ENCODE measurements at places on chromosomes 12 and 14. TPM values are rescaled to one million over a fixed set of nuclear protein-coding genes. Genes with fewer than 3 reads are reported as not detected.
A peak's percentile ranks its signal among the peaks of the same experiment; 100 is the strongest.

DNA sequence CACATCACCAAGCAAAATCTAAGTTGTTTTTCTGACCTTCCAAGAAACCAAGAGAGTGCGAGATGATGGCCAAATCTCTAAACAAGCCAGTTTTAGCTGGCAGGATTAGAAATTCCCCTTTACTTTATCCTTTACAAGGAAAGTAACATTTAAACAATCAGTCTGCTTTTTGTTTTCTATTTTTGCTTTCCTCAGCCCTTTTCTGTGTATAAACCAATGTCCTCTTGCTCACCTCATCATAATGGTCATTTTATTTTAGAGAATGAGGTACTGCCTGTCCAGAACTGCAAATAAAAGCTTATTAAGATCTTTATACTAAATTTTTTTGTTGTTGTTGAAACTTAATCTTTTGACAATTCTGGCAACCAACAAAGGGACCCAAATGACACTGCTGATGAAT, 442.4 kb upstream of the GARIN6 start:
- DNase-seq: no peak

GRCh38 chr14:77914073-77914721, 114.3 kb downstream of the ADCK1 start:
- DNase-seq: no peak

DNA sequence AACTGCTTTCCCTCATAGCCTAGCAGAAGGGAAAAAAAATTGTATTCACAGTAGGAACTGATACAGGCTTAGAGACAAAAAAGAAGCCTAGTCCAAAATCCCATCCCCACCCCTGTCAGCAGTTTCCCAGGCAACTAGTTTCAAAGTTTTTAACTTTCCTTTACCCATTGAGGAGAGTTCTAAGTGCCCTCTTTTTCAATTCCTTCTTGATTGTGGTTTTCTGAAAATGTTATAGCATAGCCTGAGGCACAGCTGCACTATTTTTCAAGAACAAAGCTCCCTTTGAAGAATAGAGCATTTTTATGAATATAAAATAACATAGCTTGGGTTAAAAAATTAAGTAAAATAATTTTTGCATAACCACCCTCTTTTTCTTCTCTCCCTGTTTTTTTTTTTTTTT, 81.6 kb downstream of the IPO8 start:
- no peak for DNase-seq

- DNase-seq: no peak
These were observed 13.8 kb downstream of the CLBA1 start for GRCh38 chr14:104999361-104999760.

- DNase-seq: peak; percentile 70
These were observed 42.4 kb downstream of the CKAP4 start for GRCh38 chr12:106205208-106206069.

DNA sequence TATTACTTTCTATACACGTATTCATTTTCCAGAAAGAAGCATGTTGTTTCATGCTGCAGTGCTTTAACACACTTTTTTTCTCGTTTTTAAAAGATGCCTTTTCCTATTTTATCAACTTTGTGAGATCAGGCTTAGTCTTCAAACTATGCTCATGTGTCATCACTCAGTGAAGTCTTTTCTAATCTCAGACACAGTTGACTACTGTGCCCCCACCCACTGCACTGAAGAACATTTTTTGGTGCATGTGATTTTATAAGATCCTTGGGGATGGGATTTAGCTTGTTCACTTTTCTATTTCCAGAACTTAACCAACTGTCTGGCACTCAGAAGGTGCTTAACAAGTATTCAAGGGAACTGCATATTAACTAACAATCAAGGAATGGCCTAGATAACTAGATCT, 85.5 kb downstream of the CDK17 start:
- no peak for DNase-seq

- no peak for DNase-seq
These were observed 355.5 kb downstream of the CACNA1C start for GRCh38 chr12:2408262-2408661.

- no peak for DNase-seq
These were observed 72.9 kb downstream of the RBM19 start for GRCh38 chr12:113893221-113893620.

GRCh38 chr12:58252914-58253313, 311.5 kb downstream of the ATP23 start:
- no peak for DNase-seq

- no peak for DNase-seq
These were observed 274.1 kb downstream of the ADAMTS20 start for GRCh38 chr12:43277651-43278540.

- DNase-seq: no peak
These were observed 755 bp downstream of the SETD1B start for GRCh38 chr12:121804417-121805111.

GRCh38 chr12:78002878-78003277, 172.2 kb downstream of the NAV3 start:
- DNase-seq: no peak

- DNase-seq: no peak
These were observed 266.9 kb downstream of the CCDC91 start for GRCh38 chr12:28456934-28457710.

DNA sequence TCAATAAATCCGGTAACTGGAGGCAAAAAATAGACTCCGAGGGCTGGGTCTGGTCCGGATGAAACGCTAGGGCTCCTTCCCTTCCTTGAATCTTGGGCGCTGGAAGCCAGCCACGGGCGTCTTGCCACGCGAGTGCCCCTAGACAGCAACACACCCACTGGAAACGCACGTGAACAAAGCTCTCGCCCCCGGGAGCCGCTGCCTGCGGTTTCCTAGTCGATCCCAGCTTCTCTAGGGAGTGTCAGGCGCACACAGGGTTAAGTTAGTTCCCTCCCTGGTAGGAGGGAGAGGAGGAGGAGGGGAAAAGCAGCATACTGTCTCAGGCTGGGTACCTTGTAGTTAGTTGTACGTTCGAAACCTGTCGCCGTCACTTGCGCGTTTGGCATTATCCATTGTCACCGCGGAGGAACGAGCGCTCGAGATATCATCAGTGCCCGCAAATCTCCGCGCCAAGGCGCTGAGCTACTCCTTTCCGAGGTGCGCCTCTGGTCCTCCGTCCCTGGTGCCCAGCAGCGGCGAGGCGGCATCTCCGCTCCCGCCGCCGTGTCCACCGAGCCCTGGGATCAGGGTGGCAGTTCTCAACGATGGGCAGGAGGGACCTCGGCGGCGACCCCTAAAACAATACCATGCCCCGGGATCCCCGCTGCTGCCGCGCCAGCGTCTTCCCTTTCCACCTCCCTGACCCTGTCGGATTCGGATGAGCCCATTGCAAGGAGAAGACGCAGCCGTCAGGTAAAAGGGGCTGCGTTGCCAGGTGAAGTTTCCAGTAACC, at the start of gene FLRT2:
TSS of gene FLRT2 (plus strand) at position 342 of the 772 bp plus-strand sequence. CDS start 91,371 bp downstream, outside the sequence.
- peak; percentile 42 for DNase-seq

- no peak for DNase-seq
These were observed 10.0 kb downstream of the EMP1 start for GRCh38 chr12:13206560-13206897.

DNA sequence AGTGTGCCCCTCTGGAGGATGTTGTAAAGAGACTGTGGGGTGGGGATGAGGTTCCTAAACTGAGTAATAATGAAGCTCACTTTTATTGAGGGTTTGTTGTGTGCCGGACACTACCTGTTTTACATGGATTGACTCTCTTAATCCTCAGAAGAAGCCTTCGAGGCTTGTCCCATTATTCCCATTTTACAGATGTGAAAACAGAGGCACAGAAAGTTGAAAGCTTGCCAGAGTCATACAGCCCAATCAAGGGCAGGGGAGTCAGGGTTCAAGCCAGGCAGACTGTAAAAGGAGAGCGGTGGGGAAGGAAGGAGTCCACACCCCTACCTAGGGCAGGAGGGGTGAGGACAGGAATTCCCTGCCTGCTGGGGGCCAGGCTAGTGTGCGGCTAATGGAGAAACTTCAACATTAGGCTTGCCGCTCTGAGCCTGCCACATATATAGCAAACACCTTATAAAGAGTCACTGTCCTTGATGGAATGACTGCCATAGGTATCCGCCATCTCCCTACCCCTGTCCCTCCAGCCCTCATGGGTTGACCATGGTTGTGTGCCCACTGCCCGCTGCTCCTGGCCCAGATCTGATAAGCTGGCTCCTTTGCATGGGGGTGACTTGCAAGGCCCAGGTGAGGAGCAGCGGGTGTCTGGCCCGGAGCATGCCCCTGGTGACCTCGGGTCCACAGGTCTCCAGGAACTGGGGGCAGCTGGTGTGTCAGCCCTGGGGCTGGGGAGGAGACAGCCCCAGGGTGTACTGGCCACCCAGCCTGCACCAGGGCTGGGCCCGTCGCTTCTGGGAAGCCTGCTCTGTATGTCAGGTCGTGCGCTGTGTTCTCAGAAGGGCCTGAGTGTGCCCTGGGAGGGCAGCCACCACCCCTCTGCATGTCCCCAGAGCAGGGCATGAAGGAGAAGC, 12.2 kb downstream of the ORAI1 start:
- no peak for DNase-seq

DNA sequence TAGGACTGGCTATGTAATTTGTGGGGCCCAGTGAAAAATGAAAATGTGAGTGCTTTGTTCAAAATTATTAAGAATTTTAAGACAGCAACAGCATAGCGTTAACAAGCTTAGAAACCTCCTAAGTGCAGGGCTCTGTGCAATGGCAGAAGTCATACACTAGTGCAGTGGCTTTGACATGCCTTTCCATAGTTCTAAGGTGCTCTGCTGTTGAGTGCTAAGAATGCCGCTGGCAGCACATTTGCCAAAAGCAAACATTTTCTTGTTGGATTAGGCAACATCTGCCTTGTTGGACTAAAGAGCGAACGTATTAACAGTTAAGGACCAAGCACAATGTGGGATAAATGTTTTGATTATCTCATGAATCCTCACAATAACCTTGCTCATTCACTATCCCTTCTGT, 244.9 kb upstream of the PDE3A start:
- DNase-seq: no peak

GRCh38 chr14:91041450-91041849, 19.0 kb downstream of the RPS6KA5 start:
- DNase-seq: no peak

- no peak for DNase-seq
These were observed 10.3 kb downstream of the ACVR1B start for GRCh38 chr12:51961834-51962233.

GRCh38 chr12:46920499-46920898, 94.7 kb upstream of the SLC38A4 start:
- no peak for DNase-seq

DNA sequence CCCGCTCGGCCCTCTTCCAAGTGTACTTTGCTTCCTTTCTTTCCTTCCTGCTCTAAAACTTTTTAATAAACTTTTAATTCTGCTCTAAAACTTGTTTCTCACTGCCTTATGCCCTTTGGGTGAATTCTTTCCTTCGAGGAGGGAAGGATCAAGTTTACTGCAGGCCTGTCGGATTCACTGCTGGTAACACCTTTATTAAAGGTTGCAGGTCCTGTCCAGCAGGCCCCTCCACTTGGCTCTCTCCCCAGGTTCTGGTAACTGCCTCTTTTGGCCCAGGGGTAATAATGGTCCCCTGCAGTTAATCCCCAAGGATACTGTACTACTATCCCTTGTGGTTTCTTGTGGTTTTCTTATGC, 152.7 kb upstream of the EEA1 start:
- DNase-seq: no peak

GRCh38 chr14:39491134-39491571, 58.9 kb upstream of the FBXO33 start:
- DNase-seq: no peak

GRCh38 chr12:2633176-2633824, 161.5 kb upstream of the FKBP4 start:
- no peak for DNase-seq

- DNase-seq: no peak
These were observed 42.6 kb upstream of the PRIMA1 start for GRCh38 chr14:93830753-93831461.

GRCh38 chr12:62618930-62619329, 152.3 kb downstream of the MON2 start:
- no peak for DNase-seq

GRCh38 chr14:98960617-98961013, 311.4 kb downstream of the BCL11B start:
- DNase-seq: no peak

DNA sequence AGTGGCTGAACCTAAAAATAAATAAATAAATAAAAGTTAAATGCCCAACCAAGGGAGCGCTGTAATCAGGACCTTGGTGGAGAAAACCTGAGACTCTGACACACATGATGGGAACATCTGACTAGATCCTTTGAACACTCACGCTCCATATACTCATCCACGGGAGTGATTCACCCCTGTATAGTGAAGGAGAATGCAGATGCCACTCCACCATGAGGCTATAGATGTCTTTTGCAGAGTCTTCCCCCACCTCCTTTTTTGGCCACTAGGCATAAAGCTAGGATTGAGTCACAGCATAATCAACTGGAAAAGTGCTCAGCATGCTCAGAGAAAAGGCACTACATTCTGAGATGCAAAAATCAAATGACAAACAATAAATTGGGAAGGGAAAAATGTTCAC, 19.0 kb downstream of the ADAM20 start:
- DNase-seq: no peak

GRCh38 chr12:121800694-121801594, 2.9 kb upstream of the SETD1B start:
- peak; percentile 85 for DNase-seq

DNA sequence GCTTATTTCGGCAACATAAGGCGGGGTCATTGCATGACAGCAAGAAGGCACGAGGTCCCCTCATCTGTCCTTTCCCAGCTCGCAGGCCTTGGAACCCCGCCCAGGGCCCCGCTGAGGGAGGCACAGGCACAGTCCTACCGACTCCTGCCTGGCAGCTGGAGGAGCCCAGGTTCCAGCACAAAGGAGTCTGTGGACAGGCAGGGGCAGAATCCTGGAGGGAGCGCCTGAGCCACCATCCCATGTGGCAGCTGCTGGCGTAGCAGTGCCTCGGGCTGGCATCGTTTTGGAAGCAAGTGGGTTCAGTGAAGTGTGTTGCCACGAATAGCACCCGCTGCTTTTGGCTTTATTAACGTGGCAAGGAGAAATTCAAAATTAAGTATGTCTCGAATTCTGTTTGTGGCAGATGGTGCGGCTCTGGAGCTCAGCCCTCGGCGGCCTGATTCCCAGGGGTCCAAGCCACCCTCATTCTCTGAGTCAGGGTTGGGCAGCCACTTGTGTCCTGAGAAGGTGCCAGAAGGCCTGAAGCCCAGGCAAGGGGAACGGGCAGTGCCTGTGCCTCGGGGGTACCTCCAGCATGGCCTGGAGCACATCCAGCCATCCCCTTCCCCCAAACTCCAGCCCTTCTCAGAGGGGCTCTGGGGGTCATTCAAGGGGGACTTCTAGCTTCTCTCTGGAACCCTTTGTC, 35.9 kb downstream of the SLC8B1 start:
- DNase-seq: peak; percentile 83

- DNase-seq: no peak
These were observed 41.4 kb upstream of the AMIGO2 start for GRCh38 chr12:47121146-47121545.

- no peak for DNase-seq
These were observed 88.3 kb upstream of the MDM1 start for GRCh38 chr12:68420225-68421010.

GRCh38 chr12:50927356-50927755, 25.0 kb upstream of the HIGD1C start:
- DNase-seq: no peak

GRCh38 chr14:50603565-50603964, 43.6 kb downstream of the ATL1 start:
- DNase-seq: no peak

DENND5B gene
- total RNA-seq: 47.4 TPM

ATF7 gene
- 33.9 TPM for total RNA-seq

PRH1 gene
- 8.3 TPM for total RNA-seq

JDP2 gene
- 16.8 TPM for total RNA-seq

HHIPL1 gene
- total RNA-seq: 2.2 TPM

PZP gene
- 0.31 TPM for total RNA-seq

SLC38A4 gene
- total RNA-seq: 1.4 TPM

CELA1 gene
- not detected for total RNA-seq

PLEKHG3 gene
- 15.3 TPM for total RNA-seq

STRN3 gene
- total RNA-seq: 53.6 TPM

MARCHF9 gene
- total RNA-seq: 13.2 TPM

OR4Q3 gene
- not detected for total RNA-seq

CLEC14A gene
- 28.4 TPM for total RNA-seq

All from heart right ventricle (tissue), 16 donors.